T-helper 9 cell (primary cell): ENCODE measurements at places on chromosomes 13 and 19.
A peak's percentile ranks its signal among the peaks of the same experiment; 100 is the strongest.

DNA sequence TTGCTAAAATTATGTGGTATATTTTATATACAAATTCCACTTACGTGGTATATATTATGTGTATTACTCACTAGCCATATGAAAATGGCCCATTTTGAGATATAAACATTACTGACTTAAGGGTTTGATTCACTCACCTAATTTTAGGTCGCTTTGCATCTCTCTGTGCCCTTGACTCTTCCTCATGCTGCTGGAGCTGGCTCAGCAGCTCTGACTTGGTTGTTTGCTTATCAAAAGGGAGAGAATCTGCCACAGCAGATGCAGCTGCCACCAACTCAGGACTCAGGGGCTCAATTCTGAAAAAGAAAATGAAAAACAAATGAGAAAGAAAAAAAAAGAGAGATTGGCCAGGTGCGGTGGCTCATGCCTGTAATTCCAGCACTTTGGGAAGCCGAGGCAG, 12.2 kb downstream of the MRPS31 start:
- DNase-seq = no peak

DNA sequence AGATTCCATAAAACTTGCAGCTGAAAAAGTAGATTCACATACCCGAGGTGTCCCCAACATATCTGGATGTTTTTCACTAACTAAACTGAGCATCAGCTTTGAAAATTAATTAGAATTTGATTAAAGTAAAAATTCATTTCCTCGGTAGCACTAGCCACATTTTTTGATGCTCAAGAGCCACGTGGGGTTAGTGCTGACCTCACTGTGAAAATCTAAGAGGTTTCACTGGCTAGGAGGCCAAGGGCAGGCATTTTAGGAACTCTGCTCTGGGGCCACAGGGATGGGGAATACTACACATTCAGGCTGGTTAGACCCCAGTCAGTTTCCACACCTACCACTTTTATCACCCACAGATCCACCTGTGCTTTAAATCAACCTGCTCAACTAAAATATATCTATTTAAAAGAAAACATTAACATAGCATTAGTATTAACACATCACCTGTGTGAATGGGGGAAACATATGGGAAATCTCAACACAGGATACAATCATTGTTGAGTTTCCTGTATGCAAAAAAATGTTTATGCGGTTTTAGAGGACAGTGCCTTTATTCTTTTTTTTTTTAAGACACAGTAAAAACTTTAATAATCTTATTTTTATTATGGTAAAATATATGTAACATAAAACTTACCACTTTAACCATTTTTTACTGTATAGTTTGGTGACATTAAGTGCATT, 45.5 kb downstream of the BRD4 start:
- DNase-seq = no peak

GRCh38 chr13:43431290-43431716, 355.5 kb downstream of the ENOX1 start:
- no peak for DNase-seq

GRCh38 chr19:916645-917322, 349 bp upstream of the KISS1R start:
- DNase-seq = no peak

DNA sequence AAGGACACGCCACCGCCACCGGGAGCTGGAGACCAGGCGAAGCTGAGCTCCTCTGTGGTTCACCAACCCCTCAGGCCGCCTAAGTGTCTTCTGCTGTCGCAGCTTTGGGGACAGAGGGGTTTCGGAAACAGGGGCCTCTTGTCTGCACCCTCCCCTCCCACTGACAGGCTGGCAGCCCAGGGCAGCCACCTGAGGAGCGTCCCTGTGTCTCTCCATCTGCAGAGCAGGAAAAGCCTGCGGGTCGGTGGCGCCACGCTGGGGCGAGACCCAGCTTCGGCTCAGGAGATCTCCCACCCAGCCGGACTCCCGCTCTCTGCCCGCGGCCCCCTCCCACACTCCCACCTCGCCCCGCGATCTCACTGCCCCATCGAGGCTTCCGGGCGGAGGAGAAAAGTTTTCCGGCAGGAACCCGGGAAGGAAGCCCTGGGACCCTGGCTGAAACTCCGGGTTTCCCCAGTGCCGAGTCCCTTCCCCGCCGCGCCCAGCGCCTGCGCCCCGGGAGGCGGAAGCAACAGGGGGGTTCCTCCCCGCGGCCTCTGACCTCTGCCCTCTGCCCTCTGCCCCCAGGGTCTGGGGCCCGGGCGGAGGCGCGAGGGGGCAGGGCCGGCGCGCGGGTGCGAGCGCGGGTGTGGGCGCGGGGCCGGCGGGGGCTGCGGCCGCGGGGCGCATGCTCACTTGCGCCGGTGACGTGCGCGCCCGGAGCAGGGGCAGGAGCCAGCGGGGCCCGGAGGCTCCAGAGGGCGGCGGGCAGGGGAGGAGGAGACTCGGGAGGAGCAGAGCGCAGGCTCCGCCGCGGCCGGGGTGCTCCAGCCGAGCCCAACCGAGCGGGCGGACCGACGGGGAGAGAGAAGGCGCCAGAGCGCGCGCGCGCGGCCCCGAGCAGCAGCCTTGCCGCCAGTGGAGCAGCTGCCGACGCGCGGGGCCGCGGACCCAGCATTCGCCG, at the start of gene ATP11A:
Gene ATP11A (plus strand): TSS at position 736 of the 943 bp plus-strand sequence. CDS start 379 bp downstream, outside the sequence.
- DNase-seq = peak; percentile 73
